Umbilical cord (tissue), 2 donors: ENCODE measurements at places on chromosomes 13 and 19. TPM values are rescaled to one million over a fixed set of nuclear protein-coding genes. Genes with fewer than 3 reads are reported as not detected.
A peak's percentile ranks its signal among the peaks of the same experiment; 100 is the strongest.

DNA sequence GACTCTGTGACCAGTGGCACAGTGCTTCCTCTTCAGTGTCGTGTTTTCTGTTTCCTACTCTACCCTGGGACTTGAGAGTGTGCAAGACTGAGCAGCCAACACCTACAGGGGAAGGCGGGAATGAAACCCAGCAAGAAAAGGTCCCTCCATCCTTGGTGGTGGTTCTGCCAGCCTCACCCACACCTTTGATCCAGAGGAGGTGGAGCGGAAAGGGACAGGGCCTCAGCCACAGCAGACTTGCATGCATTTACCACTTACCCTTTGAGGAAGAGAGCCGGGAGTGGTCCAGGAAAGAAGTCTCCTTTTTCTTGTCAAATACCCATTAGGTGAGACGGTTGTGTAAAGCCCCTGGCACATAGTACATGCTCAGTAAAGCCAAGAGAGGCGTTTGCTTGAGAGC, 164.8 kb upstream of the ZNF536 start:
- no peak for DNase-seq

- DNase-seq: peak; percentile 65
Measured at GRCh38 chr13:43356567-43356966, 333.2 kb downstream of the DNAJC15 start.

The IGFL4 gene
- 3.4 TPM for total RNA-seq

- peak; percentile 5 for DNase-seq
Measured at GRCh38 chr13:53778937-53779336, 750.3 kb downstream of the OLFM4 start.

DNA sequence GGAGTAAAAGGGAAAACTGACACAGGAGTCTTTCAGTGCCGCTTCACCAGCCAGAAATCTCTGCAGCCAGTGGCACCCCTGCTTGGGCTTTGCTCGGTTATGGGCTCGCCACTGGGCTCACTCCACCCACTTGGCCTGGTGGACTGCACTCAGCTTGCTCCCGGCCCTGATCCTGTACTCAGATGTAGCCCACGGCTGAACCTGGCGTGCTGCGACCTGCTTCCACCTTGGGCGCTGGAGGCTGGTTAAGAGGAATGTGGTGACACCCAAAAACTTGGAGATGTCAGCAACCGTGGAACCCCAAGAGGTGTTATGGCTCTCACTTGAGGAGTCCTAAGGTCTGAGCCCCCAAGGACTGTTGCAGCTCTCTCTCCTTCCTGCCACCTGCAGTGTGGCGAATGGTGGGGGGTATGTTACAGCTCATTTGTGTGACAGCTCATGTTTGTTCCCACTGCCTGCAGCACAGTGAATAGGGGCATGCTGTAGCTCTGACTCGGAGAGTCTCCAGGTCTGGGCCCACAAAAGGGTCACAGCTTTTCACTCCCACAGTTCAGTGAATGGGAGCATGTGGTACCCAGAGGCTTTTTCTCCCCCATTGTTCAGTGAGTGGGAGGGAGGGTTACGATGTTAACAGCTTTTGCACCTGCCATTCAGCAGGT, 1124.5 kb upstream of the ATXN8OS start:
- no peak for DNase-seq

DNA sequence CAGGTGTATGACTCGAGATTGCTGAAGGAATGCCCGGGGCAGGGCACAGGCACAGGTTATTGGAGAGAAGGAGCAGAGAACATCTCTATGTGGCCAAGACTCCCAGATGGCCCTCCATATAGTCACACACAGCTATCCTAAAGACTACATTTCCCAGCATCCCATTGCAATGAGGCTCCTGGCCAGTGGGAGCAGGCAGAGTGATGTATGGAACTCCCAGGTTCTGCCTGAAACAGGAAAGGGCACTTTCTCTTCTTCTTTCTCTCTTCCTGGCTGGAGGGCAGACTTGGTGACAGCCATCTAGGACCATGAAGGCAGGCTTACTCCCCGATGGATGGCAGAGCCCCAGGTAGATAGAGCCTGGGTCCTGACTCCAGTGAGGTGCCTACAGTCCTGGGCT, 13.5 kb downstream of the PPP1R13L start:
- no peak for DNase-seq

The LAIR2 gene
- not detected for total RNA-seq

- no peak for DNase-seq
Measured at GRCh38 chr13:50677687-50678463, 165.6 kb downstream of the DLEU7 start.

GRCh38 chr13:99956473-99957349, 14.9 kb downstream of the ZIC5 start:
- DNase-seq: no peak

GRCh38 chr13:58343076-58343475, 711.5 kb downstream of the PCDH17 start:
- no peak for DNase-seq

DNA sequence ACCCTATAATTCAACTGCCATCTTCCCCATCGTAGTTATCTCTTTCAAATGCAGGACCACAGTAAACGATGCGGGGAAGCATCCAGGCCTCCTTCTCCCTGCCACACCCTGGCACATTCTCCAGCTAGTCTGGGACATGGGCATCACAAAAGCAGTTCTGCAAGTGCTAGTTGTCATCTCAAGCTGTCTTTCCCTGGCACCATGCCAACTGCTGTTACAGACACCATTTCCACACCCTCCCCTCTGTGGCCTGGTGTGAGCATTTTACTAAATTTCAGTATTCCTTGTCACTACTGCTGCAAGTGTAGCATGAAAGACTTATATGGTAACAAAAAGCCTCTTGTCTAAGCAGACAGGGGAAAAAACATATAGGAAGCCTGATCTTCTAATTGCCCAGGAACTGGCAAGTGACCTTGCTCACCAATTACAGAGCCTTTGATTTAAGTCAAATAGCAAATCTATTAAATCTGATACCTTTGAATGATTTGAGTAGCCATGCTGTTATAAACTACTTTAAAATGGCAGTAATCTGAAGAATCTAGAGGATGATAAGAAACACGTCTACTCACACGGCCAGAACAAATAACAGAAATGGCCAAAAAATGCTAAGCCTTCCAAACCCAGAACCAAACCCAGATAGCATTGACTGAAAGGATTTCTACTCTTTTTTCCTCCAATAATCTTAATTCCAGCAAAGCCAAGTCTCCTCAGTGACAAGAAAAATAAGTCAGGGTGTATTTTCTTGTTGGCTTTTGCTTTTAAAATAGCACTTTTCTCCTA, 179.0 kb downstream of the NUFIP1 start:
- peak; percentile 54 for DNase-seq

The ZNF729 gene
- total RNA-seq: 10.6 TPM

The CFAP97D2 gene
- 7.5 TPM for total RNA-seq

- peak; percentile 58 for DNase-seq
Measured at GRCh38 chr19:15247107-15248014, 15.1 kb upstream of the EPHX3 start.

The CACTIN gene
- 17.1 TPM for total RNA-seq

DNA sequence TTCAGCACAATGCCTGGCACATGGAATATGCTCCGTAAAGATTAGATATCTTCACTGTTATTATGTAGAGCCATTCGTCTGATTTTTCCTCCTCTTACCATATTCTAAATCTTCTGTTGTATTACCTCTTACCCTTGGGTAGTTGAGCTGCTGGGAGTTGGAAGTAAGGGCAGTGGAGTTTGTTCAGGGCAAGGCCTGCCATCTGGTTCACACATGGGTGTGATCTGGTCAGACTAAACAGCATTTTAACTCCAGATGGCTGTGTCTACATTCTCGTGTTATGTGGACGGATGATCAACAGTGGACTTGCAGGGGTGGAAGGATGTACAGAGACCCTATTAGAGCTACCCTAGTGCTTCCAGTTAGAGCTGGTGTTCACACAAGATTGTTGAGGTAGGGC, 164.9 kb downstream of the ZIC5 start:
- DNase-seq: no peak

The SLC25A41 gene
- not detected for total RNA-seq

The CGB2 gene
- 5.5 TPM for total RNA-seq

GRCh38 chr13:94917824-94918223, 205.5 kb upstream of the SOX21 start:
- DNase-seq: no peak
